ENCODE measurements at places on chromosomes 5 and 9.

DNA sequence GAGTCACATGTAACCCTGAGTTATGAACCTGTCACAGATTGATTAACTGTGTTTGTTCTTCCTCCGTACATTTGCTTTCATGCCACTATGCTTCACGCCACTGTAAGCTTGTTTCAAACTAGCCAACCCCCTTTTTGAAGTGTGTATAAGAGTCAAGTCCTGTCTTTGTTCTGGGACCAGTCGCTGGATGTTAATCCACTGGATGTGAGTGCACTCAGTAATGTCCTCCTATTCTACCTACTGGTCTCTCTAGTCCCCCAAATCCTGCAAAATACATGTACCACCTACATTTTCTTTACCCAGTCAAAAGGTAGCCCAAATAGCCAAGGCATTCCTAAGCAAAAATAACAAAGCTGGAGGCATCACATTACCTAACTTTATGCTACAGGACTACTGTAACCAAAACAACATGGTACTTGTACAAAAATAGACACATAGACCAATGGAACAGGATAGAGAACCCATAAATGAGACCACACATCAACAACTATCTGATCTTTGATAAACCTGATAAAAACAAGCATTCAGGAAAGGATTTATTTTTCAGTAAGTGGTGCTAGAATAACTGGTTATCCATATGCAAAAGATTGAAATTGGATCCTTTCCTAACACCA, 1139.1 kb upstream of the SEMA6A start:
- no peak for DNase-seq

GRCh38 chr5:14415024-14415697, 166.4 kb upstream of the OTULINL start:
- no peak for DNase-seq

DNA sequence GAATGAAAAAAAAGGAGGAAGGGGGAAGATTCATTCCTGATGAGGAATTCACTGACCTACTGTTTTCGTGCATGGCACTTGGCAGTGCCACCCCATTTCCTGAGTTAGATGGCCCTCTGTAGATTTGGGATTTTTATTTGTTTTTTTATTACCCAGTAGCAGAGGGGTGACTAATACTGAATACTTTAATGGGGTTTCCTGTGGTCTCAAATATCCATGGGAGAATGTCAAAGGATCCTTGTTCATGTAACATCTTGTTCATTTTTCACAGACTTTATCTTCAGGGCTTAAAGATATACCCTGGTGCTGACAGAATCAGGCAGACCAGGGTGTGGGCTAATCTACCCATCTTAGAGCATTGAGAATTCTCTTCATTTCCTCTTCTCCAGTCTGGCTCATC, 93.0 kb downstream of the MAMDC2 start:
- no peak for DNase-seq

DNA sequence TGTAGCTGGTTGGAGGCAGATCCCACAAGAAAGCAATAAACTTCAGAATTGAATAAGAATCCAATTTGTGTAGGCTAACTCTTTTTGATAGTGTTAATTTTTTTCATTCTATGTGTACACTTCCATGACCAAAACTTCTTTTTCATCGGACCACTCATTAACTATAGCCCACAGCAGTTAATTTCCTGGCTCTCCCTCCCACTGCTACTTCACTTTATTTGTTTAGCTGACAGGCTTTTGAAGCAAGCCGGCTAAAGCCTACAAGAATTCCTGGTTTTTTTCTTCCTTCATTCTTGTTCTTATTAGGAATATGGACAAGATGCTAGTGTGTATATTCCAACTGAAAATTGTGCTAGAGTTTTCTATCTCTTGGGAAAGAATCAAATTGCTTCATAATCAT, 329.2 kb upstream of the CCNH start:
- no peak for DNase-seq

DNA sequence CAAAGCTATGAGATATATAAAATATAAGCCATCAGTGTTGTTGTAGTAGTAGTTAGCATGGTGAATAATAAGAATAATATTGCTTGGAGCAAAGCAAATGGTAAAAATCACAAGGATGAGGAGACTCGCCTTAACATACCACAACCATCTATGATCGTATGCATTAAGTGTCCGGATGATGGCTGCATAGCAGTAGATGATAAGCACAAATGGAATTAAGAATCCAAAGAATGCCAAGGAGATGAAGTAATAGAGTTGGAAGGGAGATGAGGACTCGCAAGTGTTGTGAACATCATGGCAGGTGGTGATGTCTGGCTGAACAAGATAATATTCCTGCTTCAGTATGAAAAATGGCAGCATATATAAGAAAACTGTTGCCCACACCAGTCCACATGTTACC, 5.5 kb downstream of the F2RL2 start:
- DNase-seq: no peak

GRCh38 chr5:172583931-172584511, 57.0 kb upstream of the NEURL1B start:
- DNase-seq: no peak

DNA sequence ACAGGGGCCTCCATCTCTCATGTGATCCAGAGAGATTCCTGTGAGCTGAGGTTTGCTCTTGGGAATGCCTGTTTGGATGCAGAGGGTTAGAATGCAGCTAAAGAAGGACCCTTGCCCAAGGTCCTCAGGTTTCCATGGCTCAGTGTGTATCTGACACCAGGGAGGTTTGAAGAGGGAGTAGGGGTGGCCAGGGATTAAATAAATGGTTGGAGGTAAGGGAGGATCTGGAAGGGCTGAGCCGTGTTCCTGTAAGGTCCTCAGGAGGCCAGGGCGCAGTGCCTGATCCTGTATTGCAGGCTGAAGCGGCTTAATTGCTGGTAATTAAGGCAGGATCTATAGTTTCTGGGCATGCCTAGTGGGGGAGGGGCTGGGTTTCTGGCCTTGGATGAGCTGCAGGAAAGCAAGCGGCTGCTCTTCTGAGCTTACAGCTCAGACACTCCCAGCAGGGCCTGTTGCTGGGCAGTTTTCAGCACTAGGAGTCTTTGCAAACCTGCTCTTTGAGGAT, 41.5 kb upstream of the MAP1B start:
- DNase-seq: no peak

GRCh38 chr5:29005386-29005785, 1967.0 kb upstream of the CDH9 start:
- DNase-seq: no peak

- no peak for DNase-seq
These were observed 179.9 kb downstream of the PCSK1 start for GRCh38 chr5:96253140-96253539.

GRCh38 chr5:172411484-172412072, 42.7 kb downstream of the SH3PXD2B start:
- no peak for DNase-seq

DNA sequence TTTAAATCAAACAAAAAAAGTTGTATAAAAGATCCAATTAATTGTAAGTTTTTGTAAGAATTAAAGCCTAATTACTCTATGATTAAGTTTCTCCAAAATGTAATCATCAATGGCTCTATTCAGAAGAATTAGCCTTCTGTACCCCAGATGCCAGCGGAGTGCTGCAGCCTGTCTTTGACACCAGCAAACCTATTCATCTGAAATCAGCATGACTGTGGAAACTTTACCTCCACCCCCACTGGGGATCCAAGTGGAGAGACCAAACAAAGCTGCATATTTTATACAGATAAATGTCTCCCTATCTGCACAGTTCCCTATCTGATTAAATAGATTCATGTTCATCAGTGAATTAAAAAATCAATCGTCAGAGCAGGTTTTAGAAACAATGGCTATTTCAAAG, 426.8 kb downstream of the KIAA0825 start:
- DNase-seq: no peak

DNA sequence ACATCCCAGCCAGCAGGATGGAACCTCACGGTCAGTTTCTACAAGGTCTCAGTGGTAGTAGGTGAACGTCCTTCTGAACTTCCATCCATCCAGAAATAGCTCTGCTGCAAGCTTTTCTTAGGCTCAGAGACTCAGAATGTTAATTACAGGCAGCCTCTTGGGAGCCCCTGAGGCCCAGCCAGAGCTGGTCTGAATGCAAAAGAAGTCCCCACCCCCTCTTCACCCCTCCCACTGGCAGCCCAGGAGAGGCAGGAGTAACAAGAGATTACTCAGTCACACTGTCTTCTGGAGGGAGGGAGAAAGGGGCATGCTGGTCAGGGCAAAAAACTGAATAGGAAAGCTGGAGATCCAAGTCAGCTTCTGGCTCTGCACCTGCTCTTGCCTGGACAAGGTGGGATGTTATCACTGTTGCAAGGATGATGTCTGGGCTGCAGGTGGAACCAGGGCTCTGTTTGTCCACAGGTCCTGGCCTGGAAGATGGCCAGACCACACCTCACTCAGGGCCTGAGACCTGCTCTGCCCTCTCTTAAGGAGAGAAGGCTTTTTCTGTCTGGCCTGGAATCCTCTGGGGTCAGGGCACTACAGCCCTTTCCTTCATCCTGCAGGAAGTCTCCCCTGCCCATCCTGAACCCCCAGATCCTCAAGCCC, 9.1 kb downstream of the ENHO start:
- DNase-seq: no peak

GRCh38 chr5:43497311-43498104, 13.8 kb upstream of the TMEM267 start:
- no peak for DNase-seq

- DNase-seq: no peak
These were observed 96.8 kb downstream of the ANKRD18B start for GRCh38 chr9:33620738-33621439.

GRCh38 chr5:59390989-59391388, 502.5 kb downstream of the PDE4D start:
- no peak for DNase-seq

DNA sequence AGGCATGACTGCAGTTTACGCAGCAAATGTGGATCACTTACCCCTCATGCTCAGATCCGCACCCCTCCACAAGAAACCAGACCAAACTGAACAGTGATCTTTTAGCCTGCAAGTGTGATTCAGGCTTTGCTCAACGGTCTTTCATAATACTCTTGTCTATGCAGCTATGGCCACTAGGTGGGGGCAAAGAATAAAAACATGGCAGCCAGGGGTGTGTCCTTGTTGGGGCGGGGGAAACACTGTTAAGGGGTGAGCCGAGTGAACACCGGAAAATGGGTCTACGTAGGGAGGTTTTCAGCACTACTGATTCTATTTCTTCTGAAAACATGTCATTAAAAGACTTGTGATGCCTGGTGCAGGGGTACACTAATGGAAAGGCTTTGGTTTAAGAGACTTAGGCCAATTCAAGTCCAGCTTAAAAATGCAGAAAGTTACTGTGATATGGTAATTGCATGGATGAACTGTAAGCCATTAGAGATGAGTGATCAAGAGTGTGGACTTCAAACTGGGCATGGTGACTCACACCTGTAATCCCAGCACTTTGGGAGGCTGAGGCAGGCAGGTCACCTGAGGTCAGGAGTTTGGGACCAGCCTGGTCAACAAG, 49.9 kb upstream of the GPR151 start:
- DNase-seq: no peak

- no peak for DNase-seq
These were observed 5.2 kb upstream of the LMX1B start for GRCh38 chr9:126608551-126608950.

- DNase-seq: no peak
These were observed 115.9 kb downstream of the PIK3R1 start for GRCh38 chr5:68331192-68332079.

DNA sequence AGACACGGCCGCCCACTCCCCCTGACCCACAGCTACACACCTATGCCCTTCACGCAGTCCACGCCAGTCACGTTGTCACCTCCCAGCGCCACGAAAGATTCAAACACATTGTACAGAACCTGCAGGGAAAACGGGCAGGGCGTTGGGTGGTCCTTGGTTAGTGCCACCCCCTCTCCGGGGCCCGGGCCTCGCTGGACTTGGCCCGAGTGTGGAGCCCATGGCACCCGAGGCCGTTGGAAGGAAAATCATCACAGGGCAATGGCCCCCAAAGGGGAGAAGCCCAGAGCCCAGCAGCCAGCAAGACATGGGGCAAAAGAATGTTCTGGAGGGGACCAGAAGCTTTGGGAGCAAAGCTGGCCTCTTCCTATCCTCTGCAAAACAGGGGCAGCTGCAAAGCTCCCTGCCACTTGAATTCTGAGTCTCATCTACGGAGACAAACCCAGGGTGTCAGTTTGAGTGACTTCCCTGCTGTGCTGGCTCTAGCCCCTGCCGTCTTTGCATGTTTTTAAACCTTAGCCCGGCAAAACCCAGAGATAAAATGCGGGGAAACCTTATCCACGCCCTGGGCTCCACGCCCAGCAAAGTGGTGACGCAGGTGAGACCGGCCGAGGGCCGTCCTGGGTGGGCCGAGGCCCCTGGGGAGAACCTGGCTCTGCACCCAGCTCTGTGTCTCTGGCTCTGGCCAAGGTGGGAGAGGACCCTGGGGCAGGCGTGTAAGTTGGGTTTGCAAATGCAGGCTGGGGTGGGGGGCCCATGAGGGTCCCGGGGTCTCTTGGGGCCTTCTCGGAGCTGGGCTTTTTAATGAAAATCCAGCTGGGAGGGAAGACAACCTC, 38.9 kb downstream of the SLC9A3 start:
- no peak for DNase-seq

GRCh38 chr5:157020511-157021222, 38.2 kb downstream of the HAVCR1 start:
- DNase-seq: no peak

DNA sequence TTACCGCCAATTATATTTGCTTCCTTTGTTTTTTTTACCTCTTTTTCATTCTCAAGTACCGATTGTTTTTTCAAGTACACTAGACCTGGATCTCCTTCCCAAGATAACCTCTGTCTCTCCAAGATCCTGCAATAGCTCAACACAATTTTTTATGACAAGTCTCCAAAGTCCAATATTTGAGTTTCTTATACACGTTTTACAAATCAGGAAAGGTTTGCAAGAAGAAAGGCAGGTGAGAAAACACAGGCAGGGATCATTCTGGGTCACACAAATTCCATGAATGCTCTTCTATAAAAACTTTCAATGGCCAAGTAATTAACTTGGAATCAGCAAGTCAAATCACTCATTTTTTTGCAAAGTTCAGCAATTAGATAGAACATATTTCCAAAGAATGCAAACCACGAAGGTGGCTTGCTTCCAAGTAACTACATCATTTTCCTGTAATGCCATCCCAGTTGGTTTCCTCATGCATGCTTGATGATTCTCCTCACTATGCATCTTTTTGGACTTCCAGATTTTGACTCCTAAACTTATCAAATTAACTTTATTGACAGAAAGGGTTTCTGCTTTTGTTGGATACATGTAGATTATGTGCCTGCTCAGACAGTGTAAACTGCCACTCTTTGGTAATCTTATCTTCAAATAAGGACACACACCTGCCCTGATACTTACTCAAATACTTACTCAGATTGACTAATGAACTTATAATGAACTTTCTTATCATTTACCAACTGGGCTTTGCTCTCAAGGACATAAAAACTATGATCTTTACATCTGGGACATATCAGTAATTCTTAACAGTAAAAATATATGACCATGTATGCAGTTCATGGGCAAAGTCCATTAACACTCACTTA, 24.7 kb upstream of the IFNE start:
- no peak for DNase-seq

- no peak for DNase-seq
These were observed 14.3 kb upstream of the SIL1 start for GRCh38 chr5:139212486-139212885.

All from activated CD8-positive, alpha-beta memory T cell treated with anti-CD3 and anti-CD28 coated beads for 1 hour (primary cell).